ENCODE measurements at places on chromosomes 11 and 22.

DNA sequence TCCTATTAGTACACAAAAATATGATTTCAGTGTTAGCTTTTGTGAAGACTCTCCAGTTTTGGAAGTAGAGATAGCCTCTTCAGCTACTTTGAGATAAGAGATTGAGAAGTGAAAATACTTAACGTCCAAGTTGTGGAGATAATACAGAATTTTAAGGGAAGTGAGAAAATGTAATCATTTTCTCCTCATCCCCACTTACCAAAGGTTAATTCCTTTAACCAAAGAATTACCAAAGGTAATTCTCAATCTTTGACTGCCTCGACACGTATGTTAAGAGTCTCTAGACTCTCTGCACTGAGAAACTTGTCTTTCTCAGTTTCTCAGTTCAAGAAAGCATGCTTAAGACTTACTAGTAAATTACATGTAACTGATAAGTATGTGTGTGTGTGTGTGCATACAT is 15.3 kb downstream of the C11orf54 start:
- DNase-seq: no peak

- no peak for DNase-seq
Measured at GRCh38 chr22:30247561-30247960, 1.0 kb upstream of the LIF start.

GRCh38 chr11:2537896-2538724 is 93.3 kb downstream of the KCNQ1 start:
- DNase-seq: no peak

- DNase-seq: peak; percentile 95
Measured at GRCh38 chr22:19799322-19800190, 39.0 kb downstream of the TBX1 start.

DNA sequence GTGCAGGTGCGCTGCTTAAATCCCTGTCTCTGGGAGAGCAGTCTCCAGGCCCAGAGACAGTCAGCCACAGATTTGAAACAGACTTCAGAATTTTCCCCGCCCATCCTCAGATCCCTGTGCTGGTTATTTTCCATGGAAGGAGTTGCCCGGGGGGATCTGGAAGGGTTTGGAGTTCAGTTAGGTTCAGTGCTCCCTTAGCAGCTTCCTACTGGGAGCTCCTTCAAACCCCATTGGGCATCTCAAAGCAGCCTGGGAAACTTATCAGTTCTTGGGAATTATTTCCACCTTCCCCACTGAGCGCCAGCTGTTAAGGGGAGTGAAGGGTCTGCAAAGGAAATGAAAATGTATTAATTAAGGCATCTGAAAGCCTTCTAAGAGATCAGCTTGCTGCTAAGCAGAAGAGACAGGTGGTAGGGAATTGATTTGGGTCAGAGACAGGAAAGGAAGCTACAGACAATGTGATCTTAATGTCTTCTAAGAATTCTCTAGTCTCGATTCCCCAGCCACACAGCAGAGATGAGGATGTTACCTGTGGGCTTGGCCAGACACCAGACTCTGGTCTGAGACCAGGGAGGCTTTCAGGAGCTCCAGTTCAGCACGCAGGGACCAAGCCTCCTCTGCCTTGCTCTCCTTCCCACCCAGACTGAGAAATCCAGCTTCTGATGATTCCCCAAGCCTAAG is 106.2 kb upstream of the TBCEL start:
- DNase-seq: no peak

DNA sequence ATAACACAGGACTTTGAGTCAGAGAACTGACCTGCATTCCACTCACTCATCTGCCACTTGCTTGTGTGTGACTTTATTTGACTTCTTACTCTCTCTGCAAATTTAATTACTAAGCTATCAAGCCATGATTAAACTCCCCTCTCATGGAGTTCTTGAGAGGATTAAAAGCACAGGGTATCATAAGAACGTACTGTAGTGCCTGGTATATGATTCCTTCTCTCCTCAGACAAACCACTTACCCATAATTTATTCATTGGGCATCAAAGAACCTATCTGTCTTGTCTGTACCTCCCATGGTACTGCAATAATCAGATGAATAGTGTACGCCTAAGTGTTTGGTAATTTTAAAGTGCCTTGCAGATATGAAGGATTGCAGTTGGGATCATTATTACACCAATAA is 130.6 kb upstream of the UBASH3B start:
- no peak for DNase-seq

Data from SK-N-SH (cell line).